ENCODE measurements at places on chromosomes 2 and 18. TPM values are rescaled to one million over a fixed set of nuclear protein-coding genes. Genes with fewer than 3 reads are reported as not detected.

- no peak for DNase-seq
These were observed 37.6 kb upstream of the ACKR3 start for GRCh38 chr2:236531996-236532395.

SERPINB3 gene
- not detected for total RNA-seq

IL18R1 gene
- total RNA-seq: not detected

DNA sequence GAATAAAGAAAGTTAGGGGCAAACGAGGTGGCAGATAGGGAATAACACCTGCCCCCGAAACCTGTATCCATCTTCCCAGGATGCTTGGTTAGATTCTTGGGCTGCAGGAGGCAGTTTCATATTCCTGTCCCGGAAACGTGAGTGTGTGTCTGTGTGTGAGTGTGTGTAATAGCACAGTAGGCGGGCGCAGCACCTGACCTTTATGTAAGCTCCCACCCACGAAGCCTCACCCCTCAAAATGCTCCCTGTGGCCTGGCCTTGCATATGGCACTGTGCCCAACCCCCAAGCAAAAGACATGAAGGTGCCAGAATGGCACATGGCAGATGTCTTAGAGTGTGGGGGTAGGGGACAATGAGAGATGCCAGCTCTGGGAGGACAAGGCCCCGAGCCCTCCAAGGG, 48.9 kb downstream of the EFR3B start:
- DNase-seq: no peak

DPP10 gene
- total RNA-seq: 15.1 TPM

DNA sequence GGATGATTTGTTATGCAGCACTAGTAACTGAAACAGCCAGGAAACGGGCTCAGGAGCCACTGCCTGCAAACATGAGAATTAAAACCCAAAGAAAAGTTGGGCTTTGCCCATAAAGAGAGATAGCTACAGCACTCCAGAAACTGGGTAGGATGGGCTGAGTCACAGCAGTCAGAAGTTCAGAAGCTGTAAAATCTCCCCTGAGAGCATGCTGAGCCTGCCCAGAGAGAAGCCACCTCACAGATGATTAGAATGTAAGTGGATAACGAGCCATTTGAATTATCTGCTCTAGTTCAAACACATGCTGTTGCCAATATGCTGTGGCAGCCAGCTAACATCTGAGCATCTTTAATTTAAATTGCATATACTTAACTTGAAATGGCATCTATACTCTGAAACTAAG, 388.1 kb upstream of the ACVR2A start:
- DNase-seq: peak; percentile 34

DNA sequence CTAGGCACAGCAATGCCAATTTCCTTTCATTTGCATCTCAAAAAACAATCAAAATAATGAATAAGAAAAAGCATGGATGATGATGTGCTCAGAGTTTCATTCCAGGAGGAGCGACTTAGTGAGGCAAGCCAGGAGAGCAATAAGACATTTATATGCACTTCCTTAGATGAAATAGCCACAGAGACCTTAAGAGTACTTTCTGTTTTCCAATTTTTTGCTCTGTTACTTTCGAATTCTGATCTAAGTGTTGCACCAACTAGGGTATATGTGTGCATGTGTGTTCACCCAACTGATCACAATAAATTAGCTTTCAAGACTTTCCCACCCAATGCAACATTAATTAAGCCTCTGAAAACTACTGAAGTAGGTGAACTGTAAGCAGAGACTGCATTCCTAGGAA, 709 bp downstream of the RAB27B start:
- DNase-seq: no peak

DNA sequence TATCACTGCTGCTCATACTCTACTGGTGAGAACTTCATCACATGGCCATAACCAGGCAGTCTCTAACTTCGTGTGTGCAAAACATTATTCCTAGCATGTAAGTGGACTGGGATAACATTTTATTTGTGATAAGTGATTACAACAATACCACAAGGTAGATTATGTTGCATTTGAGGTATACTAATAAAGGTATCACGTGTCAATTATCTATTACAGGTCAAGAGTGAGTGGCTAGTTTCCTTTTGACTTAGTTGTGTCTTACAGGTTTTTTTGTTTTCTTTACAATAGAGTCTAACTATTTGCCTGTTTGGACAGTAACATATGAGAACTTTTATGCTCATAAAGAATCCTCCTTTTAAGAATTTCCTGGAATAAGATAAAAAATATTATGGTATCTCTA, 67.2 kb upstream of the DSC1 start:
- DNase-seq: no peak

ALS2 gene
- total RNA-seq: 44.0 TPM

CD226 gene
- total RNA-seq: 0.05 TPM

NRP2 gene
- 89.0 TPM for total RNA-seq

- no peak for DNase-seq
These were observed 416.6 kb downstream of the HRH4 start for GRCh38 chr18:24877066-24877465.

CFAP65 gene
- 1.1 TPM for total RNA-seq

GRCh38 chr18:51330148-51330547, 132.7 kb upstream of the MEX3C start:
- no peak for DNase-seq

- no peak for DNase-seq
These were observed 987.4 kb downstream of the SUCLG1 start for GRCh38 chr2:83471655-83472054.

DNA sequence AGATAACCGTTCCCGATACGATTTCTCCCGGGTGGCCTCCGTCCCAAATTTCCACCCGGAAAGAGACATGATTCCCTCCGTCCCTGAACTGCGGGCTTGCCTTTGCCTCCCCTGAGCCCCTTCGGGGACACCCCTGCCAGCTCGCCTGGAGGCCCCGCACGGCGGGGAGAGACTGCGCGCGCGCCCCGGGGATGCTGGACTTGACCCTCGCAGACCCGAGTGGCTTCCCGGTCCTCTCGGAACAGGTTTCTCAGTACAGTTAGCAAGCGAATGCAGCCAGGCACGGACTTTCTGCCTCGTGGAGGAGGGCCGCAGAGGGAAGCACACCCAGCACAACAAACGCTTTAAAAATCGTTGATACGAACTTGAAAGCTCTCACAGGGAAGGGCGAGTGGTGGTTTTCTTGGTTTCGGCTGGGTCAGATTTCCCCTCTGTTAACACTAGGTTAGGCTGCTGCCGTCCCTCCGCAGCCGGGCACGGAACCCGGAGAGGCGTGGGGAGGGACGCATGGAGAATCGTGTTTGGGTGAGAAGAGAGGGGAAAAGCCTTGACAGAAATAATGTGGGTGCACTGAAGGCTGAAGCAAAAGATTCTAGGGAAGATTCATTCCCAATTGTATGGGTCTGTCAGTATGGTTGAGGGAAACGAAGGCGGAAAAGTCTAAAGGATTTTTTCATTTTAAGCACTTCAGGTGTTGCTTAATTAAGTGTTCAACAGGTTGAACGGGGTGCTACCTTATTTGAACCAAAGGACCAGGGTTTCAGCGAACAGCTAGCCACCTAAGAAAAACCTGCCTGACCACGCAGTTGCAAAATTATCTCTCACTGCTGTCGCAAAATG, 916 bp downstream of the TNFRSF11A start:
- DNase-seq: peak; percentile 39

GRCh38 chr2:115739574-115739973, 1297.1 kb downstream of the DPP10 start:
- DNase-seq: peak; percentile 31

LDLRAD4 gene
- total RNA-seq: 0.29 TPM

ASIC4 gene
- total RNA-seq: 5.4 TPM

DNA sequence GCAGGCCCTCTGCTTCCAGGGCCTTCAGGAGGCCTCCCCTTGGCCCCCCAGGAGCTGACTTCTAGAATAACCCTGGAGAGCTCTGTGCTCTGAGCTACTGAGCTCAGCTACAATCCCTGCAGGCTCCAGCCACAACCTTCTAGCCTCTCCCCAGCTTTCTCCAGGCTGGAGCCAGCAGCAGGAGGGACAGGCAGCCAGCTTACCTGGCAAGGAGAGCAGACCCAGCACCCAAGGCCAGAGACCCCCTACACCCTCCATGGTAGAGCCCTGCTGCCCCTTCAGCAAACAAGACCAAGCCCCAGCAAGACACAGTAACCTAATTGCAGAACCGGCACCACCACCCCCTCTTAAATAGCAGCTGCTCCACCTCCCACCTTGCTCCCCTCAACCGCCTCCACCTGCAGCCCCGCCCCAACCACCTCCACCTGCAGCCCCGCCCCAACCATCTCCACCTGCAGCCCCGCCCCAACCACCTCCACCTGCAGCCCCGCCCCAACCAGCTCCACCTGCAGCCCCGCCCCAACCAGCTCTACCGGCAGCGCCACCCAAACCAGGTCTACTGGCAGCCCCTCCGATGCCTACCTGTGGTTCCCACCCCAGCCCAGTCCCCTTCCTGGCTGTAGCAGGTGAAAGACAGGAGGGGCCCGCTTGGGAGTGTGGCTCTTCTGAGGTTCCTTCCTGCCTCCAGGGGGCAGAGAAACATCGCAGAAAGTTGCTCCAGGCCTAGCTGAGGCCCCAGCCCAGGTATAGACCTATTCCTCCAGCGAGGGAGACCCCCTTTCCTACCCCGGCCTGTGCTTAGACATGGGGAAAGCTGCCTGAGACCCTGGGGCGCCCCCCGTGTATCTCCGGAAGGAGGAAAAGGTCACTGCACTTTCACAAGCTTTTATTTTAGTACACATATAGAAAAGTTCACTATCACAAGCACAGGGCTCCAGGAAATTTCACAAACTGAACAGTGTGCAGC, at the start of gene ASTL:
Gene ASTL, minus strand, starts transcription at position 324 of the 967 bp plus-strand sequence. Its CDS starts 66 bp downstream, at position 258.
- no peak for DNase-seq

DNA sequence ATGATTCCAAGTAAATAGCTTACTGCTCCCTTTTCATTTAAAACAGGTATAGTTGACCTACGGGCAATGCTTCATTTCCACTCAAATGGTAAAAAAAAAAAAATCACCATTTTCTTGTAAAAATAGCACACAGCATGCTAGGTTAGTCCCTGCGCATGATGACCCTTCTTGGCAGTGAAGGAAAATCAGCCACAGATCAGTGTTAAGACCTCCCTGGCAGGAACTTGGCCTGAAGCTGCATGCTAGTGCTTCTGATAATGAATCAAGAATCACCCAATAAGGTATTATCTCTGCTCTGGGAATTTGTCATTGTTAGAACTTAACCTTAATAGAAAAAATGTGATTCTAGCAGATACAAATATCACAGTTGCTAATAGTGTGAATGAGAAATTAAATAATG, 166.3 kb downstream of the RAB3GAP1 start:
- DNase-seq: no peak

DNA sequence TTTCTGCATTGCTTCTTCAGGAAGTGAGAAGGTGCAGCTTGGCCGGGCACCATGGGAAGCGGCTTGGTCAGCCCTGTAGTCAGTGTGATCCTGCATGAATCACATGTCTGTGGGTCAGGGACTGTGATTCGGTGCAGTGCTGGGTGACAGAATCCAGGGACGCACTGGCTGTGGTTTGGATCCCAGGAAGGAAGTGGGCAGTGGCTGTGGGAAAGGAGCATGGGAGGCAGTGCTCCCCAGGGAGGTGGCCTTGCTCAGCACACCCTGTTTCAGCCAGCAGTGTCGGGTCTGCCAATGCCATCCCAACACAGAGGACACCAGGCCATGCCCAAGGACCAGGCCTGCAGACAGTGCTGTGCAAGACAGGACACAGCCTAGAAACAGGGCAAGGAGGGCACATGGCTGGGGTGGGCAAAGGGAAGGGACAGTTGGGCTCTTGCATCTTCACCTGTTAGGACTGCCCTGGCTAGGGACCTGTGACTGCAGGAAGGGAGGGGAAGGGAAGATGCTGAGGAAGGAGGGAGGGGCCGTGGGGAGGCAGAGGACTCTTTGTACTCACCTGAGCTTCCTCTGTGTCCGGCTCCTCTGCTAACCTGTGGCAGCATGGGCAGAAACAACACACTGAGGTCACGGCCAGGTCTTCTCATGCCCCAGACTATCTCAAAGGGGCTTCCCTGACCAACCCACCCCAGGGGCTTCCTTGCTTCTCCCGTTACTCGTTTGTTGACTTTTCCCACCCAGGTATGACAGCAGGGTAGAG, 37.2 kb upstream of the DNMT3A start:
- no peak for DNase-seq

ELOA2 gene
- not detected for total RNA-seq

- no peak for DNase-seq
These were observed 531.4 kb downstream of the TMEM182 start for GRCh38 chr2:103293067-103293741.

MATN3 gene
- total RNA-seq: 0.32 TPM

- no peak for DNase-seq
These were observed 126.5 kb downstream of the MAPK4 start for GRCh38 chr18:50686409-50686808.

REG3A gene
- total RNA-seq: not detected

NFE2L2 gene
- total RNA-seq: 51.4 TPM

DNA sequence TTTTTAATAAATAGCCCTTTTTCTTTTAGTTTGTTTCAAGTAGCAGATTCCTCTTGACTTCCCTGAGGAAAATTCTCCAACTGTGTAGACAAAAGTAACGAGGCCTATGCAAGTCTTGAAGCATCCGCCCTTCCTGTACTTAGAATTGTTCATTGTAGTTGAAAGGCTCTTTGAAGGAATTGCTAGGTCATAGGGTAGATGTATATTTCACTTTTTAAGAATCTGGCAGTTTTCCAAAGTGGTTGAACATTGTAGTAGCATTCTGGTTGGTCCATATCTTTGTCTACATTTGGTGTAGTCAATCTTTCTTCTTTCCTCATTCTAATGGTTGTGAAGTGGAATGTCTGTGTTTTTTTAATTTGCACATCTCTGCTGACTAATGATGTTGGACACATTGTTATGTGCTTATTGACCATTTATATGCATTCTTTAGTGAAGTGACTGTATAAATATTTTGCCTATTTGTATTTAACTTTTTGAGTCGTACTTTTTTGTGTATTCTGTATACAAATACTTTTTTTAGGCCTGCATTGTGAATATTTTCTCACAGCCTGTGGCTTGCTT, 5.6 kb upstream of the SERPINB11 start:
- no peak for DNase-seq

DNA sequence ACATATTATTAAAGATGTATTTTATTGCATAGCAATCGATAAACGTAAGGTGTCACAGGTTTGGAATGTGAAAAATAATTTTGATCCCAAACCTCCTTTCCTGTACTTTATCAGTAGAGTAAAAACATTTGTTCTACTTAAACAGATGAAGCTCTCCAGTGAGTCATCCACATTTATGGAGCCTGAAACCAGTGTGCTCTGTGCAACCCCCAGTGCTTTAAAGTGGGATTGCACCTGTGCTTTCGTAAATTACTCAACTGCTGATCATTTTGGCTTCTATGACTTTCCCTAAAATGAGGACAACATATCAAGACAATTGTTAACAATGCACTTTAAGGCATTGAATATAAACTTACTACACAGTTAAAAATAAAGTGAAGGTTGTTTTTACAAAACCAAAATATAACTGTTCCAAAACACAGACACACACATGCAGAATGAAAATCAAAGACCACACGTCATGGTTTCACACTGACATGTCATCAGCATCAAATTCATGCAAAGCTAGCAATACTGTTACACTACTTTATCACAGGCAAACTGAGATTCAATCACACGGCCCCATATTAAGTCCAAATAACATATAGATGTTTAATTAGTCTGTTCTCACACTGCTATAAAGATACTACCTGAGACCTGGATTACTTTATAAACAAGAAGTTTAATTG, 9.7 kb downstream of the TMEM18 start:
- DNase-seq: no peak

Measured in glutamatergic neuron (in vitro differentiated cells).